ENCODE measurements at places on chromosomes 5 and 9. TPM values are rescaled to one million over a fixed set of nuclear protein-coding genes. Genes with fewer than 3 reads are reported as not detected.
A peak's percentile ranks its signal among the peaks of the same experiment; 100 is the strongest.

The CBY3 gene
- total RNA-seq: not detected

The LECT2 gene
- not detected for total RNA-seq

- no peak for DNase-seq
These were observed 112.8 kb downstream of the EMB start for GRCh38 chr5:50328193-50328729.

The KIF4B gene
- 0.06 TPM for total RNA-seq

DNA sequence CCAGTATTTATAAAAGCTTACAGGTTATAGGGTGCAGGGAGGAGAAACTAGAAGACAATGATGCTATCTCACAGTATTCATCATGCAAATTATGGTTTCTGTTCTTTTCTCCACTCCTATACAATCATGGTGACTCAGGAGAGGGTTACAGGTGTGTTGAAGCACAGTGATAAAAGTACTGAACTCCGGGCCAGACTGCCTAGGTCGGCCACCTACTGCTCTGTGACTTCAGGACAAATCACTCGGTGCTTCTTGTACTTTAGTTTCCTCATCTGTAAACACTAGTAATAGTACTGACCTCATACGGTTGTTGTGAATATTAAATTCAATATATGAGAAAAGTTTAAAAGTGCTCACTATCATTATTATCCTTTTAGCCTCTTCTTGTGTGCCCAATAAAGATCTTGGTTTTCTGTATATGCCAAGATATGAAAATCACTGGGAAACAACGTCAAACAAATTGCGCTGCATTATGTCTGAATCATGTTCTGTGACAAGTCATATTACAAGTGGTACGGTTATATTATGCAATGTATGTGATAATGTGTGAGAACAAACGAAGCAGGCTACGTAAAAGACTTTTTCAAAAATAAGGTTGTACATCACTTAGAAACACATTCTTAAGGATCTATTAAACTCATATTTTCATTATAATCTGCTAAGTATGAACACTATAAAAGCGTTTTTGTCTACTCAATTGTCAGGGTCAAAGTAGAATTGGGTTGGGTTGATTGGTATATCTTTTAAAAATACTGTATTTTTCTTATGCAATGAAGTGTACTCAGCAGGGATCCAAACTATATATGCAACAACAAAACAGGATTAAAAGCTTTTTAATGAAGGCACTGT is 153.3 kb downstream of the EFNA5 start:
- DNase-seq: no peak

GRCh38 chr9:131755541-131756198 is 15.8 kb upstream of the RAPGEF1 start:
- peak; percentile 94 for DNase-seq

The SREK1 gene
- total RNA-seq: 86.6 TPM

The TMEM38B gene
- 9.4 TPM for total RNA-seq

The CDKN2B gene
- total RNA-seq: 14.5 TPM

GRCh38 chr5:72407541-72407940 is 87.4 kb downstream of the PTCD2 start:
- DNase-seq: no peak

DNA sequence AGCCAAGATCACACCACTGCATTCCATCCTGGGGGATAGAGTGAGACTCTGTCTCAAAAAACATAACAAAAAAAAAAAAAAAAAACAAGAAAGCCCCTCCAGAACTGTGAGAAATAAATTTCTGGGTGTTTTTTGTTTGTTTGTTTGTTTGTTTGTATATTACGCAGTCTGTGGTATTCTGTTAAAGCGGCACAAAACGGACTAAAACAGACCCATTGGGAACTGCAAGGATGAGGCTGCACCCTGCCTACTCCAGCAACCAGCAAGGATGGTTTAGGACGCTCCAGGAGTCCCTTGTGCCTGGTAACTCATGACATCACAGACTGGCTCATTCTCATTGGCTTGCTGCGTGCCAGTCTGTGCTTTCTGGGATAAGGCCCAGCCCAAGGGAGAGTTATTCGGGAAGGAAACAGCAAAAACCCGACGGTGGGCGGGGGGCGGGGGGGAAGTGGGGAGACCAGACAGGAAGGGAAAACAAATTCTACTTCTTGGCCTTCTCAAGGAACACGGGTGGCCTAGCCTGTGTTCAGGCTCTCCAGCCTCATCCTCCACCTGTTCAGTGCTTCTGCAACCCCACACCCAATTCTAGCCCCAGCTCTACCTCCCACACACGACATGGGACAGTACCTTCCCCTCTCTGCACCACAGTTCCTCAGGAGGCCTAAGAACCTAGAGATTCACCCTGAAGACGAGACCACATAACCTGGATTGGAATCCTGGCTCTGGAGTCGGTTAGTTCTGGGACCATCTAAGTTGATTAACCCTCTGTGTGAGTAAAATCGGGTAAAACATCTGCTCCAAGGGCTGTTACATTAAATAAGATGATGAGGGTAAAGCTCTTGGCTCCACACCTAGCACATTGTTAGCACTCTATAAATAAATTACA is 2.8 kb downstream of the CD74 start:
- peak; percentile 85 for DNase-seq

The KLHL9 gene
- total RNA-seq: 23.9 TPM

The MAPK9 gene
- 38.5 TPM for total RNA-seq

The C1QTNF3 gene
- 8.8 TPM for total RNA-seq

The TTLL11 gene
- 9.5 TPM for total RNA-seq

- DNase-seq: no peak
These were observed 37.9 kb upstream of the DIRAS2 start for GRCh38 chr9:90680534-90680933.

DNA sequence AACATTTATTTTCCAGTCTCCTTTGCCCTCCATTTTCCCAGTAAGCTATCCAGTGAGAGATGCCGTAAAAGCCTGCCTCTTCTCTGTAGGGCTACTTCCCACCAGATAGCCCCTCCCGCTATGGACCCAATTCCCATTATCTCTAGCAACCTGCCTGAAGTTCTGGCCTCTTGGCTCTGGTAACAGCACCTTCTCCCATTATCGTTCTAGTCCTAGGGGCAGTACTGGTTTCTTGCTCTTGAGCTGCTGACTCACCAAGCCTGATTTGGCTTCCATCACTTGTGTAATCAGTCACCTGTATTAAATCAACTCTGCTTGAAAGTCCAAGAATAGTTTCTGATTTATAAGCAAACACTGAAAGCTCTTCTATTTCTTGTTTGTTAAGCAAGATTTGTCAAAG is 42.8 kb upstream of the PARP8 start:
- DNase-seq: no peak

DNA sequence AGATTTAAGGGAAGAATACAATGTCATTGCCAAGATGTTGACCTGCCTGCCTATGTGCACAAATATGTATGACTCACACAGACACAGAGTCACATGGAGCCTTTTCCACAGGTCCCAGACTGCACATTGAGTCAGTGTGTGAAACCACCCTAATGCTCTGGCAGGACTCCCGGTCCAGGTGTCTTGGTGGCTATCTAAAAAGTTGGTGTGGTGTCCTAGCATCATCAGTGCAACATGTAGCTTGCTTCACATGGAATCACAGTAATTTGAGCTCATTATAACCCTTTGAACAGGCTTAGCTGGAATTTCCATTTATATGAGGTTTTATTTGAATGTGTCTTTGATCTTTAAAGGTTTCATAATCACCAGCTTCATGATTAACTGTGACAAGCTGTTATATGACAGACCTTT is 10.7 kb downstream of the IFNA5 start:
- no peak for DNase-seq

Data from spleen (tissue), 13 donors.